ENCODE measurements at places on chromosomes 16 and 17.

DNA sequence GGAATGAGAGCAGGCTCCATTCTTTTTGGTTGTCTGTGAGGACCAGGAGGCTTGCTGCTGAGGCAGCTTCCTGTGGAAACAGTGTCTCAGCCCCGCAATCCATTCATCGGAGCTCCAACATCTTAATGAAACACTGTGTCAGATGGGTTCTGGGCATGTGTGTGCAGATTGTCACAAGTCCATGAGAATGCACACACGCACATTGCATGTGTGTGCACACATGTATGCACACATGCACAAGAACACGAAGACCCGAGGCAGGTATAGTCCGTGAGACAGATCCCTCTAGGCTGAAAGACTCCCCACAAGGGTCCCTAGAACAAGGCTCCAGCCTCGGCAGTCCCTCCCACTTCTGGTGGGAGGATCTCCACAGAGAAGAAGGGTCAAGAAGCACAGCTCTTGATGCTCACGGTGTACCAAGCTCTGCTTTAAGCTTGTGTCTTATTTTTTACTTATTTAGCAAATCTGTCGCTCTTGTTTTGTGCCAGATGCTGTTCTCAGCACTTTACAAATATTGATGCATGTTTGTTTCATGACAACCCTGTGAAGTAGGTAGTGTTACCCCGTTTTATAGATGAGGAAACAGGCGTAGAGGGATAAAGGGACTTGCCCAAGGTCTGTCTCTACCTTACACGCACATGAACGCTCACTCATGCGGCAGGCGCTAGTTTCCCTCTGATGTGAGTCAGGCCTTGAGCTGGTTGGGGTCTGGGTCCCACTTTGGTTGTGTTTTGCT, 213.1 kb downstream of the SEC14L1 start:
- DNase-seq, result no peak

- no peak for DNase-seq
These were observed 41.5 kb downstream of the CD300LF start for GRCh38 chr17:74671031-74671771.

DNA sequence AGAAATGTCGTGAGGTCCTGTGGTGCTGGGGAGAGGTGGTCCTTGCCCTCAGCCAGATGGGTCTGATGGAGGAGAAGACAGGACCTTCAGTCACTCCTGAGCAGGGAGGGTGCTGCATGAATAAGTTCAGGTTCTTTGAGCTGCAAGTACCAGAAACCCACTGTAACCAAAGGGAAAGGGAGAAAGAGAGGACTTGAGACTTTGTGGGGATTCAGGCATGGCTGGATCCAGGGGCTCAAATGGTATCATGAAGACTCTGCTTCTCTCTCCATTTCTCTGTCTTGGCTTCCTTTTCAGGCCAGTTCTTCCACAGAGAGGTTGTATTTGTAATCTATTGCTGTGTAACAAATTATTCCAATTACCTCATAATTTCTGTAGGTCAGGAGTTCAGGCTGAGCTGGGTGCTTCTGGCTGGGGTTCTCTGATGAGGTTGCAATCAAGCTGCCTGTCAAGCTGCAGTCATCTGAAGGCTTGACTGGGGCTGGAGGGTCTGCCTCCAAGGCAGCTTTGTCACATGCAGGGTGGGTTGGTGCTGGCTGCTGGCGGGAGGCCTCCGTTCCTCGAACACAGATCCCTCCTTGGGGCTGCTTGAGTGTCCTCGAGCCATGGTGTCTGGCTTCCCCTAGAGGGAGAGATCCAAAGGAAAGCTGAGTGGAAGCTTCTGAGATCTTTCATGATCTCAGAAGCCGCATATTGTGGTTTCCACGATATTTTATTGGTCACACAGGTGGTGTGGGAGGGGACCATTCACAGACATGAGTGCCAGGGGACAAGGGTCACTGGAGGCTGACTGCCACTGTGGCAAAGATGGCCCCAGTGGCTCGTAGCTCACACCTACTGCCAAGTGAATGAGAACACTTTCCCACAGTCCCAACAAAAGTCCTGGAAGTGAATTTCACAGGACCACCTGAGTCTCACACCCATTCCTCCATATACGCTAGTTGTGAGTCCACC, 5.9 kb upstream of the ADCY7 start:
- no peak for DNase-seq

DNA sequence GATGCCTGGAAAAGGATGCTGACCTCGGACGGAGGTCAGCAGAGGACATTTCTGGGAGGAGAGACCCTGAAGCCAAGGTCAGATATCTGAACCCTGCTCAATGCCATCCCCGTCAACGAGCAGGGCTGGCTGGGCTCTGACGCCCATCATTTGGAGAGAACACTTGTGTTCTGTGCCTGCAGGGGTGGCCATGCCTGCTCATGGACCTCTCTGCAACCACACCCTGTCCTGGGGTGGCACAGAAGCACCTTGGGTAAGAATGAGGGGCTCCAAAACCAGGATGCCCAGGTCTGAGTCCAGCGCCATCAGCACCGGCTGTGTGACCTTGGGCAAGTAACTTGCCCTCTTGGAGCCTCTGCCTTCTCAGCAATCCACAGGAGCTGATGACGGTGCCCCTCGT, 293.7 kb upstream of the FOXF1 start:
- DNase-seq, result no peak

GRCh38 chr16:78896280-78896679, 704.3 kb downstream of the MAF start:
- no peak for DNase-seq

- DNase-seq, result no peak
These were observed 2.3 kb upstream of the IL4R start for GRCh38 chr16:27311448-27311830.

All from AG04449 (cell line).